ENCODE measurements at places on chromosomes 7 and 10.

DNA sequence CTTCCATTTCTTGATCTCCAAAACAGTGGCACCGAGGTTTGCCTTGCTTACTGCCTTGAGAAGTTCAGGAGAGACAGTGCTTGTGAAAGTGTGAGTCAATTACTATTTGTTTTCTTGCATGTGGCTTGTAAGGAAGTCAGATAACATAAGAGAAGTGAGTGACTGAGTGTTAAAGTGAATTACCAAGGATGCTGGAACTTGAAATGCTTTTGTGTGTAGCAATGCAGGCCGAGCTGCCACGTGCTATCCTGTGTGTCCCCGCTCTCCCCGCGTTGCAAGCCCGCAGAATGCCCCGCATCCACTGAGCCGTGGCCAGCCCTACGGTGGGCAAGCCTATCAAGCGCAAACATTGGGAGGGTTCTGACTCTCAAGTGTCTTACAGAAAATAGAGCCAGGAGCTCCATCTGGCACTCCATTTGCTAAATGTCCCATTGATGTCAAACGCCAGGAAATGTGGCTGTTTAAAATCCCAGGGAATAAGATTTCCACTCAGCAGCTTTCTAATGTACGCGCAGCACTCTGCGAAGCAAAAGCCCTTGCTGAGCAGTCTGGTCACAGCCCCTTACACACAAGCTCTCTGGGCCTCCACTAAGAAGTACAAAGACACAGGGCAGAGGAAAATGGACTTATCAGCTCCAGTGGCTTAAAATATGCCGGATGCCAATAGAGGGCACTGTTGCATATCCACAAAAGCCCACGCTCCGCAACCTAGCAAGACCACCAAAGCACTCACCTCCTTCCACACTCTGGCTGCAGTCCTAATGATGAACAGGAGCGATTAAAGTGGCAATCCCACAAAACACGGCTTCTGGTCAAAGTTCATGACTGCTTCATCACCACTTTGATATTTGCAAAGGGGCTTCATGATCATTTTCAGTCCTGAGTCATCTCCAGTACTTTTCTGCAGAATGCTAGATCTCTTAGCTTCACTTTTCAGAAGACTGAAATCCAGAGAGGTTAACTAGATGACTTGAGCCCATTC, 158.0 kb upstream of the ITGB1 start:
- DNase-seq, result no peak

GRCh38 chr10:99979066-99979685, 30.6 kb downstream of the DNMBP start:
- DNase-seq, result no peak

- peak; percentile 8 for DNase-seq
Measured at GRCh38 chr10:77774940-77775391, 137.4 kb upstream of the KCNMA1 start.

DNA sequence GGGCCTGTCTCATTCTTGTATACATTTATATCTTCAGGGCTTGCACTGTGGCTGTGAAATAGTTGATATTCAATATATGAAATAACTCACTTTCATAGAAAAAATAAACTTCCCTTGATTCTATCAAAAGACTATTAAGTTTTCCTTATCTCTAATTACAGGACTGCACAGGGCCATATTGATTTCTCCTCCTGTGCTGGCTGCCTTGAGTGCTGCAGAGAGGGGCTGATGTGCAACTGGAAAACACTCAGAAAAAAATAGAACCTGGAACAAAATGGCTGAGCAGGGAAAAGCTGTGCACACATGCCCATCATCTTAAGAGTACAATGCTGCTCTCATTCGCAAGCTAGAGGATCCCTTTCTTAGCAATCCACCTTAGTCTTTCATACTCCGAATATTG, 5.9 kb upstream of the HDAC9 start:
- DNase-seq, result no peak

DNA sequence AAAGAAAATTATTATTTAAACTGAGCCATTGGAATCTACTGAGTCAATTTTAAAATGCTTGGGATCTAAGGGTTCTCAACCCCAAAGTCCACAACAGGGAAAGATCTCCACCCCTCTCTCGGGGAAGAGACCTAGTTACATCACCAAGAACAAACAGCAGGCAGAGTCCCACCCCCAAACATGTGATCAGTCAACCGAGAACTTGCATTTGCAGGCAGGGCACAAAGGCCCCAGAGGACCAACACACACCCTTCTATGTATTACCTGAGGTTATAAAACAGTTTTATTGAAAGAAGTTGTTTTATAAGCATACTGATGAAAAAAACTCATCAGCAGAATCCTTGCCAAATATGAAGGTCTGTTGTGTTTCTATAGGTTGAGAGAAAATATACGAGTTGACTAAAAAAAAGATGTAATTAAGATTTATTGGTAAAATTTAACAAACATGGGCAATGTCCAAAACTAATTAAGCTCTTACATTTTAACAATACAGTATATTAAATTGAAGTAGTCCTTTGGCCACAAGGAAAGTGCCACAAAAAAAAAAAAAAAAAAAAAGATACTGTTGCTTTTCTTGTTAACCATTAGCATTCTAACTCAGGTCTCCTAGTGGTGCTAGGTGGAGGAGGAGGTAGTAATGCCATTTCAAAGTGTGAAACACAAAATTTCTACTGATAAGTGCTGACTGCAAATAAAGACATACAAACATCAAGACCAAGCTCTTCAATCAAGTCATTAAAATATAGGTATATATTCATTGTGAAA, 975 bp upstream of the USP54 start:
- DNase-seq, result no peak

DNA sequence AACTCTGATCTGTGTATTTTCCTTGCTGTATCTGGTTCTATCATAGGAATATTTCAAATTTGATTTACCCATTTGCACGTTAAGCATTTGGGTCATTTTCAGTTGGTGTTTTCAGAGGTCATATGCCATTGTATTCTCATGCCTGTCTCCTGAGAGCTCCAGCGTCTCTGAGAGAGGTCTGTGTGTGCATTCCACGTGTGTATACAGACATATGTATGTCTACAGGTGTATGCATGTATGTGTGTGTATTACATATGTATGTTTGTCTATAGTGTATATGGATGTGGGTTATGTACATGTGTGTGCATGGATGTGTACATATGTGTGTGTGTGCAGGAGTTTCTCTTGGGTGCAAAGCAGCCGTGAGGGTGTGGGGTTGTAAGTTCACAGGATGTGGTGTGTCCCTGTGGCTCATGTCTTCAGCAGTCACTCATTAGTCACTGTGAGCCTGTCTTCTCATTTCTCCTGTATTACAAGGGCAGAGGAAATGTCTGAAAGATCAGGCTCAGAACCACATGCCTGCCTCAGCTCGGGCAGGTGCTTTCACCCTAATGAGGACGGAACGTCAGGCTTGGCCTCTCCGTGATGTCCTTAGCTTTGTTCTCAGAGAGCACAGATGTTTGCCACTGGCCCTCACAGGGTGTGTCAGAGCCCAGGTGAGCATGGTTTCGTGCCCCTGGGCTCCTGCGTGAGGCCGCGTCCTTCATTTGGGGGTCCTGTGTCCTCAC, 101.6 kb downstream of the NKX6-2 start:
- no peak for DNase-seq

GRCh38 chr10:72588266-72588665, 37.6 kb downstream of the MICU1 start:
- no peak for DNase-seq

- no peak for DNase-seq
Measured at GRCh38 chr7:20113427-20114027, 103.7 kb downstream of the MACC1 start.

DNA sequence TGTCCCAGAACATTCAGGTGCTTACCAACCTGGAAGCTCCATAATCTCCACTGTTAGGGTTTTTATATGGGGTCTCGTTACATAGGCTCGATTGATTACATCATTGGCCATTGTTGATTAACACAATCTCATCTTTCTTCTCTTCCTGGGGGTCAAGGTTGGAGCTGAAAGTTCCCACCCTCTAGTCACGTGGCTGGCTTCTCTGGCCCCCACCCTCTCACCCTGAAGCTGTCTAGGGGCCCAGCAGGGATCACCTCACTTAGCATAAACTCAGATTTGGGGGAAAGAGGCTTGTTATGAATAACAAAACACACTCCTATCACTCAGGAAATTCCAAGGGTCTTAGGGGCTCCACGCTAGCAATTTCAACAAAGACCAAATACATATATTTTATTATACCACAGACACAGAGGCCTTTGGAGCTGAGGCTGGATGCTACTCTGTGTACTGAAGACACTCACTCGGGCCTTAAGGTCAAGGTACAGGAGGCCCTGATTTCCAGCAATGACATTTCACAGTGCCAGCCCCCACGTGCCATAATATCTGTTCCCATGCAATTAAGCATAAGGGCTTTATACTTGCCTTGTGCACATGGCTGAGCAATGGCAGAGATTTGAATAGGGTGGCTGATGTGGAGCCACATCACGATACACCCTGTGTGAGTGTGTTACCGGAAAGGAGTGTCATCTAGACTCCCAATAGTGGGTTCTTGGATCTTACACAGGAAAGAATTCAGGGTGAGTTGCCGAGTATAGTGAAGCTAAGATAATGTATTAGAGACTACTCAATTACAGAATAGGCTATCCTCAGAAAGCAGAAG, 108.2 kb downstream of the COL26A1 start:
- no peak for DNase-seq

DNA sequence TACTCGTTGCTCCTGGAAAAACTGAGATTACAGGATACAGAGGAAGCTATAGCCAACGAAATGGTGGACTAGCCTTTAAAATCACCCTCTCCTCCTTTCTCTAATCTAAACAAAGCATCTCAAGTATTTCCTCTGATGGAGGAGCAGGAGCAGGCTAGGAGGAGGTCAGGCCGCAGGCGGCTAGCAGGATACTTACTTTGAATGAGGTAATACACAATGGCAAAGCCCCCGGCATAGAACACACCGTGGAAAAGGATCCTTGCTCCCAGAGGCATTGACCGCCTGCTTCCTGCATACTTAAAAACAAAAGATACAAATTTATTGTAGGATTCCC, 64.4 kb downstream of the STK17A start:
- peak; percentile 82 for DNase-seq
